ENCODE measurements at places on chromosomes 7 and 10. TPM values are rescaled to one million over a fixed set of nuclear protein-coding genes. Genes with fewer than 3 reads are reported as not detected.

C10orf105 gene
- not detected for total RNA-seq

- DNase-seq, result no peak
Measured at GRCh38 chr10:115956225-115957011, 316.6 kb downstream of the GFRA1 start.

GRCh38 chr10:101807158-101807557 is 11.1 kb downstream of the OGA start:
- DNase-seq, result no peak

ASAH2 gene
- 0.14 TPM for total RNA-seq

CCL24 gene
- not detected for total RNA-seq

- no peak for DNase-seq
Measured at GRCh38 chr7:12552876-12553275, 17.6 kb upstream of the SCIN start.

- DNase-seq, result no peak
Measured at GRCh38 chr10:75035975-75036708, 75.3 kb upstream of the SAMD8 start.

SEPTIN14 gene
- not detected for total RNA-seq

- DNase-seq, result no peak
Measured at GRCh38 chr7:1169409-1170368, 9.7 kb upstream of the ZFAND2A start.

TMEM178B gene
- total RNA-seq, result 8.6 TPM
